ENCODE measurements at places on chromosomes 4 and X.

DNA sequence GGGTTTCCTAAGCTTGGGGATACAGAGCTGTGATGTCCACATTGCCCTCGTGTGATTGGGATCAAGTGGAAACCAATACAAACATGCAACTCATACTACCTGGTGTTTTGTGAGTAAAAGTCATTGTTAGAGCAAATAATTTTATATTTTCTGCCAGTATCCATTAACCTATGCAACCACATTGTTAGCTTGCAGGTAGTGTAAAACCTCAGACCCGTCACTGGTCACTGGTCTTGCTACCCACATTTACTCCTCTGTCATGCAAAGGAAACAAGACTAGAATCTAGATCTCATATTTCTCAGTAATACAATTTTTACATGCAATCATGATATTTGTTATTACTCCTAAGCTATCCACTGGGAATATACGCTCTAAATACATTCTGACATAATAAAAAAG is 324.3 kb upstream of the NDST4 start:
- DNase-seq: no peak

DNA sequence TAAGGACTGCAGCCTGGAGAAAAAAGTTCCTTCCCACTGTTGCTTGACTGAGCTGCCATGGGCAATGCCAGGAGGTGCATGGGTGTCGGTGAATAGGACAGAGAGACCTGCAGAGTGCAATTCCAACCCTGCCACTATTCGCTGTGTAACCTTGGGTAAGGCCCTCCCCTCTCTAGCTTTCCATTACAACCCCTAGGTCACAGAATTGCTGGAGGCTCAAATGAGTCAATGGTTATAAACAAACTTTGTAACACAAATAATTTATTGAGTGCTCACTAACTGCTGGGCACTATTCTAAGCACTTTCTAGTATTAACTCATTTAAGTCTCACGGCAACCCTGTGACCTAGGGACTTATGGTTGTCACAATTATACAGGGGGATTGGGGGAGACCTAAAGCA is 37.8 kb downstream of the PJA1 start:
- DNase-seq: no peak

DNA sequence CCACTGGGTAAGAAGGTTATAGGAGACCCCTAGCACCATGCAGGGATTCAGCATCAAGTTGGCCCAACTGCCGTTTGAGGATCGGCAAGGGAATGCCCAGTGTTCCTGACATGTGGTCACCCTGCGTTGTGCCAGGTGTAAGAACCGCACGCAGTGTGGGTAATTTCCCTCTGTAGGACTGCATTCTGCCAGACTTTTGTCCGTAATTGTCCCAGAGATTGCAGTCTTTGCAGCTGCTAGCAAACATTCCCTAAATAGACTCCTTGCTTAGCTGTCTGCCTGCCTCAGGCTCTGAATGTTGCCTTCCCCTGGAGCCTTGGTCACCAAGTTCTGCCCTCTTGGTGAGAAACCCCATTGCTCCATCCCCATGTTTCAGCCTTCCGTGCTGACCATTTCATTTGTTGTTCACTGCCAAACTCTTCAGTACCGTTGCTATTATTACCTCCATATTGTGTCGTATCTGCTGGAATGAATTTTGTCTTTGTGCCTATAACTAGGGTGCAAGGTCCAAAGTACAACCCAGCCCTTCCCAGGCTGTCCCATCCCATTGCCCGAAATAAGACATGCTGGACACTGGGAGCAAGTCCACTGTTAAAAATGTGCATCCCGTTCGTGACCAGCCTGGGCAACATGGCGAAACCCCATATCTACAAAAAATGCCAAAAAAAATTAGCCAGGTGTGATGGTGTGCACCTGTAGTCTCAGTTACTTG is 53.8 kb upstream of the USP9X start:
- no peak for DNase-seq

DNA sequence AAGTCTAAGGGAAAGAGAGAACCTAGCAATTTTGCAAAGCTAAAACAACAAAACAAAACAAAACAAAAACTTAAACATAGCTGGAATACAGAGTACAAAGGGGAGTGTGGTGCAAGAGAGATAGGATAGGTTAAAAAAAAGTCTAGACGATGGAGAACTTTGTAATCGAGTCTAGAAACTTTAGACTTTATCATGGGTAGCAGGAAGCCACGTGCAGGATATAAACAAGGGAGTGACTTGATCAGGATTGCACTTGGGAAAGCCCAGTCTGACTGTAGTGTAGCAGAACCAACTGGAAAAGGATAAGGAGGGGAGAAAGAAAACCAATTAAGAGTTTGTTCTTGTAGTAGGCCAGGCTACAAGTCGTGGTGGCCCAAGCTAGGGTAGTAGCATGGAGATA is 750.1 kb downstream of the RPA4 start:
- DNase-seq: no peak

- no peak for DNase-seq
Measured at GRCh38 chrX:44456685-44457084, 86.0 kb downstream of the FUNDC1 start.

- DNase-seq: no peak
Measured at GRCh38 chrX:153722704-153723350, 1.4 kb downstream of the BCAP31 start.

Measured in frontal cortex (tissue), 4 donors.